ENCODE measurements at places on chromosomes 12 and 14. TPM values are rescaled to one million over a fixed set of nuclear protein-coding genes. Genes with fewer than 3 reads are reported as not detected.

ARG2 gene
- 2.6 TPM for total RNA-seq

ACRBP gene
- total RNA-seq = 8.8 TPM

ANO4 gene
- not detected for total RNA-seq

GRCh38 chr12:113222730-113223531 lies 1.7 kb downstream of the TPCN1 start:
- DNase-seq = no peak

DNA sequence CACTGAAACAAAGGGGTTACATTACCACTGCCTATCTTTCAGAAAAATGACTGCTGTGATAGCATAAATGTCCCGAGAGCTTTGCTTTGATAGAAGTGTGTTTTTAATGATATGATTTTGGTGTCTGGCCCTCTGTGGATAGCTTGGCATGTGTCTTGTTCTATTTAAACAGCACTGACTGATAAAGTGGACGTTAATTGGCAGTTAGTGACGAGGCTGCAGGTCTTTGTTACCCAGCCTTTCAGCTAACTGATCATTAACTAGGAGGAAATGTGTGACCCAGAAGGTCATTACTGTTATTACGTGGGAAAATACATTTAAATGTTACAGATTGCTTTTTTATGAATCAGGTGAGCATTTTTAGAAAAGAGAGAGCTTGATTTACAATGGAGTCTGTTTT lies 428.3 kb downstream of the DIO2 start:
- no peak for DNase-seq
